ENCODE measurements at places on chromosomes 6 and 20. TPM values are rescaled to one million over a fixed set of nuclear protein-coding genes. Genes with fewer than 3 reads are reported as not detected.

Gene TP53INP2
- 60.9 TPM for total RNA-seq

DNA sequence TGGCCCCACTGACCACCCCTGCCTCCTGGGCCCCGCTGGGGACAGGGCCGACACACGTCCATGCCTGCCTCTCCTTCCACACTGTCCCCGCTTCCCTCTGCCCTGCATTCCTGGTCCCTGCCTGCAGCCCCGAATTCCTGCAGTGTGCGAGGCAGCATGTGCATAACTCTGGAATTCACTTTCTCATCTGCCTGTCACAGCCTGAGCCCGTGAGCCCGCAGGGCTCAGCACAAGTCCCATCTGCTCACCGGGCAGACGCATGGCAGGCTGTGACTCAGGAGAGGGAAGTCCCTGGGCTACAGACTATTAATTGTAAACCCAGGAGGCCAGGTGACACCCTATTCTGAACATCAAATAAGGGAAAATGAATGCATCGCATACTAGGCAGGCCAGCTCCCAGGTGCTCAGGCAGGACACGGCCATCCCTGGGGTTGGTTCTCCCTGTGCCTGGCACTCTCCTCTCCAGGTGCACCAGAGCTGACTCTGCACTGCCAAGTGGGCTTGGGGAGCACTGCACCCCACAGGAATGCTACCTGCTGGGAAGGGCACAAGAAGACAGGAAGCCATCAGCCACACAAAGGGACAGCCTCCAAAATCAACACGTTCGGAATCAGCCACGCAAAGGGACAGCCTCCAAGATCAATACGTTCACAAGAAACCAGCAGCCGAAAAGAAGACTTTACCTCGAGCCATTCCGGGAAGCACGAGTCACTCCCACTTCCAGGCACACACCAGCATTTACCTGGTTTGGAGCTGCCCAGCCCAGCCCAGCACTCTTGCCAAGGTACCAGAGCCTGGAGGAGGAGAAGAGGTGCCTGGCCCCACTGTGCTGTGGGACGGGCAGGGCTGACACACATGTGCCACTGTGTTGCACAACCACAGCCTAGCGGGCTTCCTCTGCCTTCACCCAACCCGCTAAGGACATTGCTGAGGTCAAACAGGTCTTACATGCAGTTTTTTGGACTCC is 65.9 kb downstream of the DLL1 start:
- no peak for DNase-seq

- DNase-seq = no peak
Measured at GRCh38 chr6:23086100-23086499, 516.7 kb downstream of the HDGFL1 start.

GRCh38 chr6:127058027-127058426 is 60.4 kb upstream of the RSPO3 start:
- no peak for DNase-seq

DNA sequence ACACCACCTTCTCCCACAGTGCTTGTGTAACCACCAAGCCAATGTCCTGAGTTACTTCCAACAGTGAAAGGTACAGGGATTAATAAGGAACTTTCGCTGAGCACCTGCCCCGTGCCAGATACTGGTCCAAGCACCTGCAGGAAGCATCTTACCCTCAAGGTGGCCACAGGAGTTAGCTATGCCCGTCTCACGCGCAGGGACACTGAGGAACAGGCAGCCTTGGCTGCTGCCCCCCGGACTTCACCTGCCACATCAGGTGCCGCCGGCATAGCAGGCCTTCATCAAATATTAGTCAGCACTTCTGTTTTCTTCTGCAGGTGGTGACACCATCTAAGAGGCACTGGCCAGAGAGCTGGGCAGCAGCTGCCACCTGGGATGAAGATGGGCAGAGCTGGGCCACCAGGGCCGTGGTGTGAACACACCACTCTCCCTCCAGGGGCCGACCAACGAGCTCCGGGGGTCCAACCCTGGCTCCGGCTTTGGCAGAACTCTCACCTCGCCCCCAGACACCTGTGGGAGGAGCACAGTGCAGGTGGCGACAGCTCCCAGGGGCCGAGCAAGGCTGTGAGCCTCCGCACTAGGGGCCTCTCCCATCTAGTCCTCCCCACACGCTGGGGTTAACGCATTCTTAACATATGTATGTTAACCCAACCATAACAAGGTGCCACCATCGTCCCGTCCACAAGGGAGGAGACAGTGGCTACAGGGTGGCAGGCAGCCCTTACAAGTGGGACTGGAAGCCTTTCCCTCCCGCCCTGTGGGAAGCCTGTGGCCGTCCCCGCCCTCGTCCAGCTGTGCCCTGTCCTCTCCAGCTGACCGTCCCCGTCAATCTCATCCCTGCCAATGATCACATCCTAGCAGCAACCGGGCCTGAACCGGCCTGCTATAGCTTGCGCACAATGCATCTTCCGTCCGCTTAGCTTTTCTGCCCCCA is 2.9 kb upstream of the PPDPF start:
- no peak for DNase-seq

- DNase-seq = no peak
Measured at GRCh38 chr6:148962854-148963515, 216.2 kb downstream of the UST start.
